ENCODE measurements at places on chromosomes 3 and 15. TPM values are rescaled to one million over a fixed set of nuclear protein-coding genes. Genes with fewer than 3 reads are reported as not detected.

The TMEM108 gene
- 4.8 TPM for total RNA-seq

DNA sequence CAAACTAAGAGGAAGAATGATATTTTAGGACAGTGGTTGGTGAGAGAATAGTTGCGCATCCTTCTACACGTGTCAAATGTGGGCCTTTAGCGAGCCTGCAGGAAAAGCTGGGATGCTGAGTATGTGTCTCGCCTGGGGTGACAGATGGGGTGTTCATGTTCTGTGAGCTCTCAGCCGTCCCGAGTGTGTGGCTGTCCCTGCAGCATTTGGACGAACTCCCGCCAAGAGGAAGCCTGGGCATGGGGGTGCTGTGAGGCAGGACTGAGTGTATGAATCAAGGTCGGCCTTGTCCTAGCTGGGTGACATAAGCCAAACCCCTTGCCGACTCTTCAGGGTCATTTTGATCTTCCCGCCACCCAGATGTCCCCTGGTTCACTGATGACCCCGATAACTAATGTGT lies 94.8 kb downstream of the CACNA1D start:
- peaks cover 5% of the 10 kb centered on the region for H3K4me1 ChIP-seq
- H3K36me3 ChIP-seq = no peaks in the 10 kb centered on the region
- no peak overlapping the region for H3K4me3 ChIP-seq
- no peak overlapping the region for H3K27ac ChIP-seq

DNA sequence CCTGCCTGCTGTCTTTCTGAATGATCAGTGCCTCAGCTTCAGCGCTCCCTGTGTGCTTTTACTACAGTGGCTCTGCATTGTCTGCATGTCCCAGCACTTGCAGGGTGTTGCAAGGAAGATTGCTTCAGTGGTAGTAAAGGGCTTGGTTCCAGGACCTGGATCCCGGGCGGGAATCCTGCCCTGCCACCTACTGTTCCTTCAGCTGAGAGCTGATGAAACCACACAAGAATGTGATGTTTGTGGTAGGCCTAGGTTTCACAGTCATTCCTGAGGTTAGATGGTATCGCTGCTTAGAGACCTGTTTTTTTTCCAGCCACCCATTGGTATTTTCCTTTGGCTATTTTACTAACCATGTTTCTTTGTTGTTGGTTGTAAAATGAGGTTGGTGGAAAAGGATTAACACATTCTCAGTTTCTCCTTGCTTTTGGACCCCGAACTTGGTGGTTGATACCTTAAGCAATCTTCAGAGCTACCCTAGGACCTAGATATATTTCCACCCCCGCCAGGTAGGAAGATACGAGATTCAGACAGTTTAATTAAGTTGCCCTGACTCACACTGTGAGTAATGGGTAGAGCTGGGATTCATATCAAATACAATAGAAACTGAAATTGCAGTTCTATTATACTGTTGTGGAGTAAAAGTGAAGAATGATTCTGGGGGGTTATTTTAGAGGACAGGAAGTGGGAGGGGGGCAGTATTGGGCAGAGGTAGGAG lies 11.4 kb downstream of the GPR87 start:
- H3K27me3 ChIP-seq = no peaks in the 10 kb centered on the region
- peak overlapping the region; percentile 97 for H3K27ac ChIP-seq
- peaks cover 5% of the 10 kb centered on the region for H3K36me3 ChIP-seq
- H3K4me1 ChIP-seq = peaks cover 11% of the 10 kb centered on the region

The SLCO3A1 gene
- total RNA-seq = 104 TPM

The ADCY5 gene
- 9.1 TPM for total RNA-seq

DNA sequence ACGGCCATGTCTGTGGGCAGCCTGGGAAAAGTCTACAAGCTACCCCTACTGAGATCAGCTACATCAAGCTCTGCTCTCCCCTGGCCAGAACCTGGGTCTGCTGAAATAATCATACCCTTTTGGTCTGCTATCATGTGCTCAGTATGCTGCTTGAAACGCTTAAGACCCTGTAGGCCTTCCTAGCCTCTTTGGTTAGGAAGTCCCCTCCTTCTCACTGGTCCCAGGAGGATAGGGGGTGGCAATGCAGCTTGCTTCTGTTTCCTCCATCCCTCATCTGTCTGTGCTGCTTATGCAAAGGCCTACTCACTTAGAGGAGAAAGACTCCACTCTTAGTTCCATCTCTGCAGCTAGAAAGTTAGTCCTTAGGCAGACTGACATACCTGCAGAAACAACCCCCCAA lies 118.2 kb upstream of the RASGRP1 start:
- H3K27ac ChIP-seq = no peak overlapping the region
- no peaks in the 10 kb centered on the region for H3K27me3 ChIP-seq
- H3K36me3 ChIP-seq = no peaks in the 10 kb centered on the region
- no peak overlapping the region for H3K4me3 ChIP-seq
- peaks cover 8% of the 10 kb centered on the region for H3K4me1 ChIP-seq

The VIPR1 gene
- total RNA-seq = 5.6 TPM

DNA sequence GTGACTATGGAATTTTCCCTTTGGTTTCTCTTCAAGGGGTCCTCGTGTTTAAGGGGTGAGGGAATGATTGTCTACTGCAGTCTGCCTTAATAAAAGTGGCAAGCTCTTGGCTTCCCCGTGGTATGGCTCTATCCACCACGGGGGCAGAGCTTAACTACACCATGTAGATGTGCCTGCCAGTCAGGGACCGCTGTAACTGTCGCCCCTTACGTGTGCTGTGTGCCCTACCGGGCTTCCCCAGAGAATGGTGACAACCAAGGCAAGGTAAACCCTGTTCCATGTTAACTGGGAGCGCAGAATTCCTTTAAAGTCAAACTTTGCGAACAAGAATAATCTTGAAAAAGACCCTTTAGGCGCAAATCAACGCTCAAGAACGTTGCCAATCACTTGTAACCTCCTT lies 966 bp upstream of the C3orf80 start:
- H3K36me3 ChIP-seq = no peaks in the 10 kb centered on the region
- H3K4me1 ChIP-seq = peaks cover 10% of the 10 kb centered on the region

DNA sequence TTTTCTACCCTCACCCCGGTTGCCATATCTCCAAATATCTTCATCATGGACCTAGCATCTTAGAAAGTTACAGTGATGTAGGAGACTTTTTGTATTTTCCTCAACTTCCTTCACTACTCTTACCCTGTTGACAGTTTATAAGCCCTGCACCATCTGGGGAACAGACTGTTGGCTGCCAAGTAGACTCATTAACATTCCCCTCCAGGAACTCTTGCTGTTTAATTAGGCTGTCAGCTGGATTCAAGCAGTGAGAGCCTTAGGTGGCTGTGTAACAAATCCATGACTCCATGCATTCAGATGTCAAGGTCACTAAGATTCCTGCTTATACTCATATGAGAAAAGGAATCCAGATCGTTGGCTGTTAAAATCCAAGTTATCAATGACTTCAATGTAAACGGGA lies 198.3 kb downstream of the NAALADL2 start:
- H3K27me3 ChIP-seq = no peaks in the 10 kb centered on the region
- peaks cover 6% of the 10 kb centered on the region for H3K36me3 ChIP-seq
- no peak overlapping the region for H3K27ac ChIP-seq
- H3K4me3 ChIP-seq = no peak overlapping the region
- H3K4me1 ChIP-seq = peaks cover 6% of the 10 kb centered on the region
- DNase-seq = no peak

The SMCO1 gene
- not detected for total RNA-seq

GRCh38 chr15:43094416-43095030 lies 11.3 kb downstream of the UBR1 start:
- no peak for DNase-seq
- H3K36me3 ChIP-seq = peaks cover 30% of the 10 kb centered on the region
- peaks cover 19% of the 10 kb centered on the region for H3K4me1 ChIP-seq
- H3K4me3 ChIP-seq = no peak overlapping the region

- H3K27me3 ChIP-seq = peaks cover 3% of the 10 kb centered on the region
- no peaks in the 10 kb centered on the region for H3K36me3 ChIP-seq
- DNase-seq = no peak
- H3K4me3 ChIP-seq = no peak overlapping the region
Observed at GRCh38 chr15:27238707-27239423, 267.9 kb downstream of the GABRG3 start.

The FOXL2 gene
- 0.75 TPM for total RNA-seq

DNA sequence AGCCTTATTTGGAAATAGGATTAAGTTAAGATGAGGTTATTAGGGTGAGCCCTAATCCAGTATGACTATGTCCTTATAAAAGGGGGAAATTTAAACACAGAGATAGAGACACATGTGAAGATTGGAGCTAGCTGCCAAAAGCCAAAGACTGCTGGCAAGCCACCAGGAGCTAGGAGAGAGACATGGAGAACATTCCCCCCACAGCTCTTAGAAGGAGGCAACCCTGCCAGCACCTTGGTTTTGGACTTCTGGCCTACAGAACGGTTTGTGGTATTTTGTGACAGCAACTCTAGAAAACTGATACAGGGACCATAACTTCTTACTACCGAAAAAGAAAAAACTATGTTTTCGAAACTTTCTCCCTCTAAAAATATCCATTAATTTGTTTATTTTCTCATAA lies 245.3 kb upstream of the RARB start:
- no peak for DNase-seq
- H3K4me3 ChIP-seq = no peak overlapping the region
- peaks cover 20% of the 10 kb centered on the region for H3K27me3 ChIP-seq
- H3K27ac ChIP-seq = no peak overlapping the region
- H3K36me3 ChIP-seq = no peaks in the 10 kb centered on the region

The AGTR1 gene
- total RNA-seq = 0.90 TPM

DNA sequence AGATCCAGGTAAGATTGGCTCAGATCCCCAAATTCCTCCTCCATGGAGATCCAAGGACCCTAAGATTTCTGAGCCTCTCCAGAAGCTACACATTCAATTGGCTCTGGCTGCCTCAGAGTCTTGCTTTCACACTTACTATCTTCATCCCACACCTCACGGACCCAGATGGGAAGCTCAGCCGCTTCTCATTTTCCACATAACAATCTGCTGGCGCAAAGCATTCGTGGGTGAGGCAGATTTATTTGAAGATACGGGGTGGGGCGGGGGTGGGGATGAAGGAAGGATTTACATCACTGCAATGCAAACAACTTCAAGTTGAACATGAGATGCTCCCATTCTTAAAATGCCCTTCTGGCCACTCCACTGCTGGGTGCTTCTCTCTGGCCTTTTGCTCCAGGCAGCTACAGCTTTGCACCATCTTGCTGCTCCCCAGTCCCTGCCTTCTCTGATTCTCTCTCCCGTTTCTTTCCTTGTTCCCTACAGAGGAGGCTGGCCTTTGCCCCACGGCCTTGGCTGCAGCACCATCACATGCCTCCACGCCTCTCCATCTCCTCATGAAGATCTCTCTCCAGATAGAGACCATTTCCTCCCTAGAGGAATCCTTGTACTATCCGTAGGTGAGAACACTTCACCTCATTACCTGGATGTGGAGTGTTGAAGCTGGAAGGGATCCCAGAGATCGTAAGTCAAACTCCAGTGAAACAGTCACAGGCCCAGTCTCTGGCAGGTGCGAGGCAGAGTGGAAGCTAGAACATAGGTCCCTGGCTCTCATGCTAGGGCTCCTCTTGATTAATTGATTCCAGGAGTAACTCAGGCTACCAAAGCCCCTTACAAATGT lies 175.9 kb downstream of the RPLP1 start:
- H3K27ac ChIP-seq = no peak overlapping the region
- DNase-seq = no peak
- no peaks in the 10 kb centered on the region for H3K36me3 ChIP-seq
- H3K4me1 ChIP-seq = peaks cover 3% of the 10 kb centered on the region

GRCh38 chr15:74370471-74370870 lies 3.0 kb upstream of the CYP11A1 start:
- no peak for DNase-seq
- H3K4me1 ChIP-seq = peaks cover 10% of the 10 kb centered on the region
- H3K36me3 ChIP-seq = no peaks in the 10 kb centered on the region
- no peak overlapping the region for H3K4me3 ChIP-seq
- no peak overlapping the region for H3K27ac ChIP-seq

The CELF6 gene
- 0.45 TPM for total RNA-seq

GRCh38 chr15:38535491-38536200 lies 29.0 kb downstream of the RASGRP1 start:
- H3K4me3 ChIP-seq = no peak overlapping the region
- no peaks in the 10 kb centered on the region for H3K36me3 ChIP-seq
- no peak for DNase-seq
- no peak overlapping the region for H3K27ac ChIP-seq
- peaks cover 3% of the 10 kb centered on the region for H3K27me3 ChIP-seq
- no peaks in the 10 kb centered on the region for H3K4me1 ChIP-seq

The DOCK3 gene
- total RNA-seq = 5.9 TPM

DNA sequence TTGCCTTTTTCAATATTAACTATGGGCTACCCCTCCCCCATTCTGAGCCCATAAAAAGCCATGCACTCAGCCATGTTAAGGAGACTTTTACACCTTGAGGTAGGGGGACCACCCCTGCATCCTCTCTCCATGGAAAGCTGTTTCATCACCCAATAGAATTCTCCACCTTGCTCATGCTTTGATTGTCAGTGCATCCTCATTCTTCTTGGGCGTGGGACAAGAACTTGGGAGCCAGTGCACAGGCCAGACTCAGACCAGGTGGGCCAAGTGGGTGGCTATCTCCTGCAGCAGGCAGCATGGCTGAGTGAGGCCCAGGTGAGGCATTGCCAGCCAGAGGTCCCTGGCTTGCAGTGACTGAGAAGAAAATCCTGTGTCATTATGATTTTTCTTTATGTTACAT lies 357.4 kb upstream of the CDIN1 start:
- H3K4me3 ChIP-seq = no peak overlapping the region
- H3K36me3 ChIP-seq = peaks cover 4% of the 10 kb centered on the region
- H3K4me1 ChIP-seq = no peaks in the 10 kb centered on the region
- H3K27me3 ChIP-seq = no peaks in the 10 kb centered on the region
- no peak overlapping the region for H3K27ac ChIP-seq

DNA sequence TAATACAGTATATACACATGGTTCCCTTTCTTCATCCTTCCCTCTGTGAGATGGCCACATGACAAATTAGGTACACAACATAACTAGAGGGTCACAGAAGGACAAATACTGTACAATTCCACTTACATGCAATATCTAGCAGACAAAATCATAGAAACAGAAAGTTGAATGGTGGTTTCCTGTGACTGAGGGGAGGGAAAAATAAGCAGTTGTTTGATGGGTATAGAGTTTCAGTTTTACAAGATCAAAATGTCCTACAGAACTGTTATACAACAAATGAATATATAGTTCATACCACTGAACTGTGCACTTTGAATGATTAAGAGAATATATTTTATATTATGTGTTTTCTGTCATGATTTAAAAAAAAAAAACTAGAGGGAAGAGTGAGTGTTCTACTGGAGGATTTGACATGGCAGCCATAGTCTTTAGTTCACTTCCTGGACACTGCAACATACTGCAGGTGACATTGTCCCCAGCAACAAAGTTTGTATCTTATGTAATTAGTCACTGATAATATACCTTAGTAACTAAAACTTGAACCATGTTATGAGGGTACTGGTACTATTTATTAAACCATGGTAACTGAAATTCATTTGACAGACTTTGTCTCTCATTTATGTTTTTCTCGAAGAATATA lies 37.2 kb downstream of the CCDC54 start:
- H3K27ac ChIP-seq = no peak overlapping the region
- peaks cover 5% of the 10 kb centered on the region for H3K4me1 ChIP-seq
- DNase-seq = no peak
- H3K4me3 ChIP-seq = no peak overlapping the region
- H3K27me3 ChIP-seq = no peaks in the 10 kb centered on the region
- no peaks in the 10 kb centered on the region for H3K36me3 ChIP-seq
